ENCODE measurements at places on chromosomes 11 and 22.
A peak's percentile ranks its signal among the peaks of the same experiment; 100 is the strongest.

GRCh38 chr11:61688365-61689163, 8.4 kb downstream of the DAGLA start:
- DNase-seq, result no peak

GRCh38 chr11:69667619-69668604, 7.2 kb downstream of the LTO1 start:
- DNase-seq, result no peak

- peak; percentile 41 for DNase-seq
Observed at GRCh38 chr11:126926376-126926791, 74.2 kb downstream of the KIRREL3 start.

DNA sequence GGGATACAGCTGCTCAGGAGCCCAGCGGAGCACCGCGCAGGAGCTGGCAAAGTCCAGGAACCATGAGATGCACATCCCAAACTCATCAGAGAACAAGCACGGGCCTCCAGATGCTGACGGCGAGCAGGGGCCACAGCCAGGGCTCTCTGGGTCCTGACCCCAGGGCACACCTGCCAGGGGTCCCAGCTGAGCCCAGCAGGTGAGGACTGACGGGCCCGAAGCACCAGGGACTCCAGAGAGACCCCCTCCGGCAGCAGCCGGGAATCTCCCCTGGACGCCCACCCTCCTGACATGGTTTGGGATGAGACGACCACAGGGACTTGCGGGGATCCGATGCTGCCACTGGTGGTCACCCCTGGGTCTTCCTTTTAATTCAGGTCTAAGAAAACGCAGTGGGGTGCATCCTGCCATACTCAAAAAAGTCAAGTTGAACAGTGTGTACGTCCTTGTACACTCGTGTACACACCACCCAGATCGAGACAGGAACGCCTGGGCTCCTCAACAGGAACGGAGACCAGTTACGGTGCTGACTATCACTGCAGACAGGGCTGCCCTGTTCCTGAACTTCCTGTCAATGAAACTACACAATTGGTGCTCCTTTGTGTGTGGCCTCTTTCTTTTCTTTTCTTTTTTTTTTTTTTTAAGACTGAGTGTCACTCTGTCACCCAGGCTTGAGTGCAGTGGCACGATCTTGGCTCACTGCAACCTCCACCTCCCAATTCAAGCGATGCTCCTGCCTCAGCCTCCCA, 21.9 kb downstream of the TTLL8 start:
- DNase-seq, result no peak

GRCh38 chr11:64553554-64554201, 37.3 kb upstream of the SLC22A12 start:
- peak; percentile 33 for DNase-seq

GRCh38 chr11:12087075-12088004, 23.1 kb upstream of the MICAL2 start:
- no peak for DNase-seq

- no peak for DNase-seq
Observed at GRCh38 chr22:35634943-35635540, 13.2 kb upstream of the APOL6 start.

GRCh38 chr11:101051677-101052076, 77.9 kb downstream of the PGR start:
- DNase-seq, result no peak

DNA sequence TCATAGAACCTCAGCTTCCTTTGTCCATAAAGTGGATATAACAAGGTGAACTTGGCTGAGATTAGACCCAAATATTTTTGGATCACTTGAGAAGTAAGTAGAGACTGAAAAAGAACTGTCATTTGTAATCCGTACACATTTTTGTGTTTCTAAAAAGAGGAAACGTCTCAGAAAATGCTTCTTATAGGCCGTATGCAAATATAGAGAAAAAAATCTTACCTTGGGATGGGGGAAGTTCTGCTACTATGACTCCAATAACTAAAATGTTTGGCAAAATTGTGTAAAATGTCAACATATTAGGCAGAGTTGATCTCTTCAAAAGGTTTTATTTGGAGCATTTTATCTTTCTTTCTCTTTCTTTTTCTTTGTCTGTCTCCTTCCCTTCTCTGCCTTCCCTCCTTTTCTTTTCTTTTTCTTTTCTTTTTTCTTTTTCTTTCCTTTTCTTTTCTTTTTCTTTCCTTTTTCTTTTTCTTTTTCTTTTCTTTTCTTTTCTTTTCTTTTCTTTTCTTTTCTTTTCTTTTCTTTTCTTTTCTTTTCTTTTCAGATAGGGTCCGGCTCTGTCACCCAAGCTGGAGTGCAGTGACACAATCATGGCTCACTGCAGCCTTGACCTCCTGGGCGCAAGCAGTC, 48.2 kb downstream of the ADM start:
- no peak for DNase-seq

DNA sequence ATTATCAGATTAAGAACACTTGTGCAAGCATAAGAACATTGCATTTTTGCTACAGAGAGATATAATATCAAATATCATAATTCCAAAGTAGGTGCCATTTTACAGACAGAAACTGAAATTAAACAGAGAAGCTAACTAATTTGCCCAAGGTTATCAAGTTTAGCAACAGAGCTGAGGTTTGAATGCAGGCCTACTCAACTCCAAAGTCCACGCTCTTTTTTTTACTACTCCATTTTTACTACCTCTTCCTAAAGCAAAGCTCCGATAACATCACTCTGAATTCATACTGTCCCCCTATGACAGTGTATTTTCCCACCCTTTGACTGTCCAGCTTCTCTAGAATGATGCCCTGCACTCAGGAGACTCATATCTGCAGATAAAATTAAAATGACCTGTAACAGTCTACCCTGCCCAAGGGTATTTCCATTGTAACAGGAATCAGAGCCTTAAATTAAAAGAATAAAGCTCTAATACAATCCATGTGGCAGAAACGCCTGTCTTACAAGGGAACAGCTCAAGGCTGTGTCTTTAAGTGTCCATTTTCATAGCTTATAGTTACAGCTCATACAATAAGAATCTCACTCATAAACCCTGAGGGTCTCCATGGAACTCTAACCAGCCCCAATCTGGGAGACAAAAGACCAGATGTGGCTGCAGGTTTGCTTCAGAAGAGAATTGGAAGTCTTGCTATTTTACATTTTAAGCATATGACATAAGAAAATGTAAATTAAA, 36.8 kb downstream of the ALG9 start:
- DNase-seq, result no peak

DNA sequence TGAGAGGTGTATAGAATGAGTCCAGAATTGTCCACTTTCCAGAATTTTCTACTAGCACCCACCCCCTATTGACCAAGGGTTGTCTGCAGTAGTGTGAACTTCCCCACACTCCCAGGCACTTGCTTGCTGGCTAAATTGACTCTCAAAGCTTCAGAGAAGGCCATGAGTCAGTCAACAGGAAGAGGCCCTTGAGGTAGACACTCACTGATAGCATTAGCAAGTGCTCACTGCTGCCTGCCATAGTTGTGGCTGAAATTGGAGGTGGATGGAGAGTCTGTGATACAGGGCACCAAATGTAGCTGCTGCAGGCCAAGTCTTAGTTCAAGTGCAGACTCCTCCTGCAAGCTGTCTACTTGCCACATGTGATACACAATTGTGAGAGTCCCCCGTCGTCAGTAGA, 156.8 kb downstream of the SPON1 start:
- DNase-seq, result no peak

- no peak for DNase-seq
Observed at GRCh38 chr11:82722231-82722630, 11.4 kb downstream of the FAM181B start.

GRCh38 chr11:15967166-15967565, 389.2 kb downstream of the SOX6 start:
- DNase-seq, result no peak

Measured in hippocampal formation (tissue), 2 donors.